ENCODE measurements at places on chromosomes 13 and 19. TPM values are rescaled to one million over a fixed set of nuclear protein-coding genes. Genes with fewer than 3 reads are reported as not detected.

PRR22 gene
- 10.0 TPM for total RNA-seq

ACTMAP gene
- 7.1 TPM for total RNA-seq

FOXA3 gene
- not detected for total RNA-seq

TSHZ3 gene
- not detected for total RNA-seq

C19orf85 gene
- not detected for total RNA-seq

KLK14 gene
- total RNA-seq: 1.1 TPM

FAM174C gene
- total RNA-seq: 46.3 TPM

C5AR1 gene
- 2.6 TPM for total RNA-seq

SLC6A16 gene
- total RNA-seq: 6.0 TPM

ZSCAN18 gene
- 110 TPM for total RNA-seq

ZNF567 gene
- total RNA-seq: 17.6 TPM

STX10 gene
- 60.2 TPM for total RNA-seq

ACP7 gene
- not detected for total RNA-seq

All from naive thymus-derived CD8-positive, alpha-beta T cell (primary cell).